Lung microvascular endothelial cell (primary cell): ENCODE measurements at places on chromosomes 3 and 15. TPM values are rescaled to one million over a fixed set of nuclear protein-coding genes. Genes with fewer than 3 reads are reported as not detected.

- peak; percentile 11 for DNase-seq
These were observed 204.0 kb downstream of the OSBPL10 start for GRCh38 chr3:31777092-31777491.

DNA sequence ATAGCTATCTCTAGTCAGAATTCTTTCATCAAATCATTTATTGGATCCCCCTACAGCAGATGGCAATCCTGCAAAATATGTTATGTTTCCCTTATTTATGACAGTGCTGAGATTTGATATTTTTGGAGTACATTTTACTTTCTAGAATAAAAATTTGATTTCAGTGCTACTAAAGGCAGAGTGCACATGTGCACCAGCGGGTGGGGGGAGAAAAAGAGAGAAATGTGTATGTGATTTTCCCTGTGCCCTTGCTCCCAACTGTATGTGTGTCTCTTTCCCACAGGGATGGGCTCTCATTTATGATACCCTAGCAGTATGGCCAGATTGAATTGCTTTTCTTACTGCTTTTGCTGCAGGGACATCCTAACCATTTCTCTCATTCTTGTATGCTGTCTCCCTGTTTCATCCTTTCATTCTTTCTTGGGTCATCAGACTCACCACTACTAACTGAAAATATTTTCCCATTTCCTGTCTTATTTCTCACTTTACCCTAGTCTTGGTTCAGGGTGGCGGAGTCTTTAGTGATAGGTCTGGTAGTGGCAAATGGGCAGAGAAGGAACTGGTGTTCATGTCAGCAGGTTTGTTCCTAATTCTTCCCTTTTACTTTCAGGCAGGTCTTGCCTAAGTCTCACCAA, 140.7 kb downstream of the TCF12 start:
- no peak for DNase-seq

- DNase-seq, result no peak
These were observed 40.7 kb downstream of the RAB6B start for GRCh38 chr3:133855002-133855370.

ZKSCAN7 gene
- 0.87 and 1.2 TPM in 2 replicates for total RNA-seq
